Muscle of arm (tissue), 14 donors: ENCODE measurements at places on chromosomes 3 and 15. TPM values are rescaled to one million over a fixed set of nuclear protein-coding genes. Genes with fewer than 3 reads are reported as not detected.
A peak's percentile ranks its signal among the peaks of the same experiment; 100 is the strongest.

PPM1L gene
- polyA plus RNA-seq: 14.0 TPM

- no peak for DNase-seq
Observed at GRCh38 chr15:50250760-50251394, 14.6 kb downstream of the HDC start.

DNA sequence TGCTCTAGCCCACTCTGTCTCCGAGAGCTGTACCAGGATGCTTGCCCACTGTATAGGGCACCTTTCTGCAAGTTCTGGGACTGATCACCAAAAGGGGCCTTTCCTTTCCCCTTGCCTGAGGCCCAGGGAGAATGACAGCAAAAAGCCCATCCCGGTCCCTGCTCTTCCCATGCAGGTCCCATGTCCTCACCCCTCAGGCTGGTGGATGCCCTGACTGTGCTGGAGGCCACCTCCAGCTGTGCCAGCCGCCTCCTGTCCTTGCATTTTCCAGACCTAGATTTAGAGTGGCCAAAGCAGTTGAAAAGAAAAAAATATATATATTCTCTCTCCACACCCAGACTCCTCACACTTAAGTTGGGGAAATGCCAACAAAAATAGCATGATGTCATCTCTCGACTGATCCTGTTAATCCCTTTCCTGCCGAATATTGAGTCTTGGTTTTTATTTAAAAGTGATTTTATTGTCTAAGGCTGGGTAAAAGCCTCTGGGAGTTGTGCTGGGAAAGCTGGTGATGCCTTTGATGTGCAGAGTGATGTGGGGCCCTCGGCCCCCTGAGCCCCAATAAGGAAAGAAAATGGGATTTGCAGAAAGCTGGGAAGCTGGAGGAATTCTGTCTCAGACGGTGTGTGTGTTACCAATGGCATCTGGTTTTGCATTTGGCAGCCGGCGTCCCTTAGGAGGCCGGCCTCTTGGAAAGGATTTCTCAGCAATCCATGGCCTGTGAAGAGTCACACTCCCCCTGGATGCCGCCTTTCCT is 29.3 kb upstream of the TPM1 start:
- DNase-seq: peak; percentile 59

- DNase-seq: no peak
Observed at GRCh38 chr15:41215708-41216107, 14.8 kb downstream of the EXD1 start.

- DNase-seq: no peak
Observed at GRCh38 chr3:120039642-120040610, 54.3 kb downstream of the GSK3B start.

DNA sequence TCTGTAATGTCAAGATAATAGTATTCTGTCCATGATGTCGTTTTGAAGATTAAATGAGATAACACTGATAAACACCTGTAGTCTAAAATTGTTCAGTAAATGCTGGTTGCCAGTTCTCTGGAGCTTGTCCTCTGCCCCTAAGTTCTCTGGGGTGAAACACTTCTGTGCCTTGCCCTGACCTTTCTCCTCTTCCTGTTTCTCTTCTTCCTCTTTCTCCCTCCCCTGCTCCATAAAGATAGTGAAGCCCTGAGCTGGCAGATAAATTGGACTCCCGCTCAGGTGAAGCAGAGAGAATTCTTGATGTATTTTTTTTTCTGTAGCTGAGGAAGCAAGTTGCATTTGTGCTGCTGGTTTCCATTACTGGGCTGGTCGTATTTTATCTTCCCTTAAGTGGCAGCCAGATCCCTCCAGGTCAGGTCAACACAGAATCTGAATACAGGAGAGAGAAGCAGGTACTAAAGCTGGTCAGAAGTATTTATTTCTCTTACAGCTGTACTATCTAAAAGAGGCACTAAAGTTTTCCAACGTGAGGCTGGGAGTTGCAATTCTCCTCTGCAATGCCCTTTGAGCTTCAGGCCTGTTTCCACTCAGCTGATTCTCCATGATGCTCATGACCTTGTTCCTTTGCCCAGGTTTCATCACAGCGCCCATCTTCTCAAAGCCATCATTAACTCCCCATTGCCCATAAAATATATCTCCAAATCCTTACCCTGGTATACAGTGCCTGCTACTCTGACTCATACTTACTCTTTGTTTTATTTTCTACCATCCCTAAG is 319.3 kb upstream of the CFAP20DC start:
- no peak for DNase-seq

SUSD5 gene
- polyA plus RNA-seq: not detected

- DNase-seq: no peak
Observed at GRCh38 chr3:133674290-133674919, 12.7 kb upstream of the TOPBP1 start.

DNA sequence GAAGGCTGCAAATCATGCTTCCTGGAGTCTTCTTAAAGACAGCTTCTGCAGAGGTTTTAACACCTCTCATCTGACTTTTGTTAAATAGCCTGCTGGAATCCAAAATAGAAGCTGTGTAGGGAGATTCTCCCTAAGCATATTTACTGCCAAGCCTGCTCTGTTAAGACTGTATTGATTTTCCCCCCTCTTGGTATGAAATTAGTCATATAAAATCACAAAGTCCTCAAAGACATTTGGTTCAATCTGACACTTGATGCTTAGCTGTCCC is 94.6 kb downstream of the ITPR1 start:
- no peak for DNase-seq

- peak; percentile 26 for DNase-seq
Observed at GRCh38 chr3:13379201-13379830, 40.8 kb downstream of the NUP210 start.

GRCh38 chr3:23117856-23118255 is 85.3 kb upstream of the UBE2E2 start:
- DNase-seq: no peak

GRCh38 chr3:55592572-55592971 is 105.5 kb upstream of the WNT5A start:
- no peak for DNase-seq

GRCh38 chr3:73706771-73707170 is 82.0 kb upstream of the PDZRN3 start:
- DNase-seq: no peak

DLL4 gene
- not detected for polyA plus RNA-seq

- no peak for DNase-seq
Observed at GRCh38 chr15:88535100-88535499, 11.4 kb downstream of the DET1 start.

GRCh38 chr3:97996988-97997387 is 24.8 kb upstream of the RIOX2 start:
- no peak for DNase-seq

HGD gene
- polyA plus RNA-seq: not detected

GRCh38 chr3:73604451-73604850 is 20.3 kb downstream of the PDZRN3 start:
- no peak for DNase-seq

GRCh38 chr3:105729667-105730066 is 139.1 kb downstream of the CBLB start:
- DNase-seq: peak; percentile 26

SUCNR1 gene
- polyA plus RNA-seq: 0.07 TPM

DNA sequence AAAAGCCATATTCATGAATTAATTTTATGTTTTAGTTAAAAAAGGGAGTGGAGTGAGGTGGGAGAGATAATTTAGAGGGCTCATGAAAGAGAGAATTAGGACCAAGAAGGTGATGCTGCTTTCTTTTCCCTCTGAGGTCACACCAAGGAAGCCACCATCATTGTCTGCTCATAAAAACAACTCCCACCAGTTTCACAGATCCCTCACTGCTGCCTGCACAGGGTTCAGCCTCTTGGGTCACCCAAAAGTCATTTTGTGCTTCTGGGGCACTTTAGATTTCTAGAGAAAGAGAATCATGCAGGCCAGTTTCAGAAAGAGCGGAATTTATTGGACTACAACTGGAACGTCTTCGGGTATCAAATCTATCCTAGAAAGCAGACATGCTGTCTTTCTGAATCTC is 241.4 kb upstream of the EOMES start:
- DNase-seq: no peak

DAZL gene
- not detected for polyA plus RNA-seq

GRCh38 chr15:44243141-44243540 is 45.4 kb upstream of the GOLM2 start:
- DNase-seq: no peak

- DNase-seq: no peak
Observed at GRCh38 chr3:14497321-14497720, 42.8 kb downstream of the GRIP2 start.

TUSC7 gene
- not detected for polyA plus RNA-seq

DNA sequence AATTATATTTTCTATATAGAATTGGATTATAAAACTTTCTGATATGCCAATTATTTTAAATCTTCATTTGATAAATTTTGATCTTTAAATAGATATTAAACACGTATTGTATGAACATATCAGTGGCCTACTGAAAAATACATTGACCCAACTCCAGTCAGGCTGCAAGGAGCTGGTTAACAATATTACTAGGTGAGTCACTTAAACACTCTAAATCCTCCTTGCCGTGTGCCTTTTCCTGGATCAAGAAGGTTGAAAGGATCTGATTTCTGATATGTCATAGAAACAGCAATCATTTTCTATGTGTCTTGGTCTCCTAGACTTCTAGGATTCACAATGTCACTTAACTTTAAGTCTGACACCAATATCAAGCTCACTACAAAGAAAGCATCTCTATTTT is 123.2 kb downstream of the TP63 start:
- no peak for DNase-seq

DNA sequence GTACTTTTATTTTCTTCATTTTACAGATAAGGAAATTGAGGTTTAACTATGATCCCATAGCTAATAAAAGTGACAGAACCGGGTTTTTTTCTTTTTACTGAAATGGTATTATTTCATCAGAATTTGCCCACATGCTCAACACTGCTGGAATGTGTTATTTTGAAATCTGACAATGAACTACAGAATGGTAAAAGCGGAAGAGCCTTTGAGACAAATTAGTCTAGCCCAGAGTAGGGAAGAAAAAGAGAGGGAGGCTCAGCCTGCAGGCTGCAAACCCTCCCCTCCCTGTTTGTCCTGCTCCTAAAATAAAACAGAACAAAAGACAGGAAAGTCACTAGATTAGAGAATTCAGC is 100.3 kb upstream of the LIPC start:
- no peak for DNase-seq

GRCh38 chr3:111610189-111610588 is 15.0 kb upstream of the ZBED2 start:
- no peak for DNase-seq

DNA sequence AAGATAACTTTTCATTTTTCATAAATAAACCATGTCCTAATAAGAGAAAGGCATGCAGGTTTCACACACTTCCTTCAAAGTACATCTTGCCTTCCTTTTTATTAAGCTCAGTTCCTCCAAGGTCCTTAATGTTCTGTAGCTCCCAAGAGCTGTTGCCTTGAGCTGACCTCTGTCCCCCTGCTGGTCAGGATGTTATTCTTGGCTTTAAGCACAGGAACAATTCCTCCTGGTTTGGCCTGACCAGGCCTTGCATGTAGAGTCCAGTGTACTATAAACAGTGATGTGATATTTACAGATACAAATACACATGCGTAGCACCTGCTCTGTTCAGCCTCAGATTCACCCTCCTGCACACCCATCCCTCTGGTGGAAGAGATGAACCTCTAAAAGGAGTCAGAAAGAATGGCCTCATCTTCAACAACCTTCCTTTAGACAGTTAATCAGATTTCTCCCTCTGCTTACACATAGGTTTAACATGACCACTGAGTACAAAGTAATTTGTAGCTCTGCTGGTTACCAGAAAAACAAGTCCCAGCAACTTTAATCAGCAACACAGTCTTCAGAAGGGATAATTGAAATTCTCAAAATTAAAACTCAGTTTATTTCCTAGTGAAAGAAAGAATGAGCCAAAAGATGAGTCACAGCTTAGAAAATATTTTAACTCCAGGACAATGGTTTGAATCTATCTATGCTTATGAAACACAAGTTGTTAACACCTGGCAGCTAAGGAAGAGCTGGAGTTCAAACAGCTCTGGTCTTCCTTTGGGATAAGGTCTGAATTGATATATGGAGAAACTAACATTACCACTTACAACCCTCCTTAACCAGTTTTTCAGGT is 46.5 kb downstream of the PTPN9 start:
- DNase-seq: peak; percentile 56

CP gene
- polyA plus RNA-seq: 3.1 TPM

FBXL22 gene
- polyA plus RNA-seq: 29.2 TPM

THSD4 gene
- 35.6 TPM for polyA plus RNA-seq

CTXND1 gene
- 1.2 TPM for polyA plus RNA-seq

NAA50 gene
- polyA plus RNA-seq: 129 TPM

GRCh38 chr3:50687127-50687751 is 12.5 kb downstream of the DOCK3 start:
- no peak for DNase-seq

DNA sequence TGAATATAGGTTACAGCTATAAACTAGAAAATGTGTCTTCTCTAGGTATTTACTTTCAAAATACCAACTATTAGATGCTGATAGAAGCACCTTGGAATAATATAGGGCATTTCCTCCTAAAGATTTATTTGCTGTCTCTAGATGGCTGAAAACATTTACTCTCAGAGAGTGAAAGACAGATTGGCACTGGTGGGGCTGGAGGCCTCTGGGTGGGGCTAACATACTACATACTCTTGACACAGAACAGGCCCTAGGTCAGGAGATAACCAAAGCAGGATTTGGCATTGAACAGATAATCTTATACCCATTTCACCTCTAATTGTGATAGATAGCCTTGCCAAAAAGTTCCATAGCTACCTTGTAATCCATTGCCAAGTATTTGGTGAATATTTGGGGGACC is 253.3 kb upstream of the TBC1D5 start:
- no peak for DNase-seq

CIB2 gene
- 12.4 TPM for polyA plus RNA-seq

FBXO40 gene
- 3.9 TPM for polyA plus RNA-seq

GRCh38 chr15:71713191-71713809 is 97.1 kb upstream of the NR2E3 start:
- no peak for DNase-seq

RTP1 gene
- 0.44 TPM for polyA plus RNA-seq
